Lower leg skin (tissue), 4 donors: ENCODE measurements at places on chromosomes 7 and 10.

GRCh38 chr7:14478834-14479510, 423.6 kb downstream of the DGKB start:
- DNase-seq, result no peak

- no peak for DNase-seq
Observed at GRCh38 chr10:25057886-25058285, 41.5 kb downstream of the THNSL1 start.

- DNase-seq, result no peak
Observed at GRCh38 chr10:103715430-103715829, 139.9 kb downstream of the SH3PXD2A start.

- no peak for DNase-seq
Observed at GRCh38 chr7:156578978-156579430, 61.6 kb upstream of the RNF32 start.

GRCh38 chr7:11120068-11120664, 146.5 kb downstream of the PHF14 start:
- DNase-seq, result no peak

DNA sequence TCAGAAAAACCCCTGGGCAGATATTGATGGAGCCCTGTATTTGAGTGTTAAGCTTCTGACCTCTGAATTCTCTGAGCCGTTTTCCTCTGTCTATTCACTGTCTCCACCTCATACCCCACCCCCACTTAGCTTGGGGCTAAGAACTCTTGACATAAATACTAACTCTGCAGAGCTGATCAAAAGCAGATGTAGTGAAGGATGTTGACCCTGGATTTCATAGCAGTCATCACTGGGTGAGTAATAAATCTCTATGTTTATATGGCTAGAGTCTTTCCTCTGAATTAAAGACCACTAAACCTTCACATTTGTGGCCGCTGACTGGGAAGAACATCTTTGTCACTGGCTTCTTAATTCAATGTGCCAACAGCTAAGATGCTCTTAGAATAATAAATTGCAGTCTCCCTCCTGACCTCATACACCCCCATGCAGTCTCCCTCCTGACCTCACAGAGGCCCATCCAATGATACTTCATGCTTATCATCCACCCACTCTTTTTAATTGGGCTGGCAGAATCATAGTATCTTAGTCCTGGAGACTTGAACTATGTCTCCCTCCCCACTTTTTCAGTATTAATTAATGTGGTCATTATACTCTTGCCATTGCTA, 78.0 kb upstream of the MACROH2A2 start:
- DNase-seq, result no peak

DNA sequence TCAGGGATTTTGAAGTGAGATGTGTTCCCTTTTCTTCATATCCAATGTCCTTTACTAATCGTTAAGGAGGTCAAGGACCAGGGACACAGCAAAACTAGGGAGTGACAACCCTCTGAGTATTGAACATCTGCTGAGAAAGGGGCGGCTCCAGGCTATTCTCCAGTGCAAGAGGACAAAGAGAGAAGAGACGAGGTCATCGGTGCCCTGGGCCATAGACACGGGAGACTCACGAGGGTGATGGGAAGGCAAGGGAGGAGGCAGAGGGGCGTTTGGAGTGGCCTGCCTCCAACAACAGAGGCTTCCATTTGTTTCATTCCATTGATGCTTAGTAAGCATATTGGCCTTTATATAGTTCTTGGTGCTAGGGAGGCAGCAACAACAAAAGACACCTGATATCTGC, 268.4 kb downstream of the CXCL12 start:
- no peak for DNase-seq
